ENCODE measurements at places on chromosomes 3 and 15. TPM values are rescaled to one million over a fixed set of nuclear protein-coding genes. Genes with fewer than 3 reads are reported as not detected.

Gene DUOXA2
- not detected for total RNA-seq

DNA sequence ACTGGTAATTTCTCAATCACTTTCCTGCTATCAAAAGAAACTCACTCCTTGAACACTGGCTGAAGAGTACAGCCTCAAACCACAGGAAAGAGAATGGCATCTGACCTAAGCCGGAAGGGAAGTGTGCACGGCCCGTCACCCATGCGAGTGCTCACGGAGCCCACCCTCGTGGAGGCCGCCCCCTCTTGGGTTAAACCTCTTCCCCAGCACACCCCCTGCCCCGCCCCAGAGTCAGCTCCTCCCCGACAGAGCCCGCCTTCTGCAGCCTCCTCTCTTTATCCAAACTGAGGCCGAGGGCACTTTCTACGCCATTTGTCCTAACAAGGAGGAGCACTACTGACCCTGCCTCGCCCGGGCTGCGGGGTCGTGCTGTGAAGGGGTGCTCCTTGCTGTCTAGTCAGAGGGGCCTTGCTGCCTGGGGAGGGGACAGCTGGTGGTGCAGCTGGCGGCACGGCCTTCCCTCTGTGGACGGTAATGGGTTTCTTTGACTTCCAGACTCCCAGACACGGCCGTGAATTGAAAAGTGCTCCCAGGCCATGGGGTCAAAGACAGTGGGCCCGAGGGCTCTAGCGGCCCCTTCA lies 137.7 kb downstream of the NSMCE3 start:
- DNase-seq: no peak

- peak; percentile 52 for DNase-seq
Observed at GRCh38 chr3:12175844-12176453, 17.2 kb upstream of the TIMP4 start.

DNA sequence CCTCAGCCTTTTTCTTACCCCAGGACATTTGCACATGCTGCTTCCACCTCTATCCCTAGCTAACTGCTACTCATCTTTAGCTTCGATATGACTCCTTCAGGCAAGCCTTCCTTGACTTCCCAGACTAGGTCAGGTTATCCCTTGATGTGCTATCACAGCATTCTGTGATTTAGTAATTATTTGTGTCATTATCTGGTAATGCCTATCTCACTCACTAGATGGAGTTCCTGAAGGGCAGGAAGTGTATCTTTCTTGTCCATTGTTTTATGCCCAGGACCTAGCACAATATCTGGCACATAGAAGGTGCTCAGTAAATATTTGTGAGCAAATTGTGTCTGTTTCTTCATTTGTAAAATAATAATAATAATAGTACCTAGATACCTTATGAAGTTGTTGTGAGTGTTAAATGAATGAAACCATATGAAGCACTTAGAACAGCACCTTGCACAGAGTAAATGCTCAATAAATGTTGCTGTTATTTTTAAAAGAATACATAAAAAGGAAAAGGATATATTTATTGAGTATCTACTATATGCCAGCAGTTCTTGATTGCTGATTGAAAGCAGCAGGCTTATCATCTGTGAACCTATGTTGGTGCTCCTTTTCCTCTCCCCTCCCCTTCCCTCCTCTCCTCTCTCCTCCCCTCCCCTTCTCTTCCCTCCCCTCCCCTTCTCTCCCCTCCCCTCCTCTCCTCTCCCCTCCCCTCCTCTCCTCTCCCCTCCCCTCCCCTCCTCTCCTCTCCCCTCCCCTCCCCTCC lies 31.5 kb downstream of the SQOR start:
- DNase-seq: no peak

GRCh38 chr3:133293397-133294110 lies 106.3 kb upstream of the BFSP2 start:
- no peak for DNase-seq

DNA sequence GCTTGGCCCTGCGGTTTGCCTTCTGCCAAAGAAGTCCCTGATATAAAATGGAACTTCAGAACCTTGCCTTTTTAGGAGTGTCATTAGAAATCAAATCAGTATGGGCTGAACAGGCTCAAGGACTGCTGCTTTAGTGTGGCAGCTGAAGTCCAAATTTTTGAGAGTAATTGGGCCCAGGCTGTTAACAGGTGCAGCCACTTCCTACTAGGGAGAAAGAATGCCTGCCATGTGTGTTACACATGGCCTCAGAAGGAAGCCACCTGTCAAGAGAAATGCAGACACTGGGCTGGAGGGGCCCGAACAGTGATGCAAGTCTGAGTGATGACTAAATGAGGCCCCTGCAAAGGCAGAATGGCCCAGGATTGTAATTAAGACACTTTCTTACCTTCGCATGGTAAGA lies 786.7 kb upstream of the CFAP20DC start:
- no peak for DNase-seq

GRCh38 chr3:126424039-126424717 lies 29.5 kb downstream of the CFAP100 start:
- no peak for DNase-seq

DNA sequence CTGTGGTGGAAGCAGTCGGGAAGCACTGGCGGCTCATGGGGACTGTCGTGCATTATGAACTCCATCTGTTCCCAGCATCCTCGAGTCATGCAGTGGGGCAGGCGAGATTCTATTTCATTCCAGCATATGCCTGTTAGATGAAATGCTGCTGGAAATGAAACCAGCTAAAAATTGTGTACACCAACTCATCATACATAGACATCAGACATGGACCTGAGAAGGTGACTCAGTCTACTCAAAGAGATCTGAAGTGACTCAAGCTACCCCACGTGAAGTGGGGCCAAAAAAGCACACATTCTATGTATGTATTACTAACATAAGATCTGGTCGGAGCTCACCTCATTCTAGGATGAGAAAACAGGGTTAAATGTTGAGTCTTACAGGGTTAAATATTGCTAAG lies 47.5 kb upstream of the FAM98B start:
- no peak for DNase-seq

Data from HepG2 (cell line).